ENCODE measurements at places on chromosomes 1 and 21.

- no peak for DNase-seq
These were observed 18.1 kb downstream of the USP48 start for GRCh38 chr1:21764615-21765423.

DNA sequence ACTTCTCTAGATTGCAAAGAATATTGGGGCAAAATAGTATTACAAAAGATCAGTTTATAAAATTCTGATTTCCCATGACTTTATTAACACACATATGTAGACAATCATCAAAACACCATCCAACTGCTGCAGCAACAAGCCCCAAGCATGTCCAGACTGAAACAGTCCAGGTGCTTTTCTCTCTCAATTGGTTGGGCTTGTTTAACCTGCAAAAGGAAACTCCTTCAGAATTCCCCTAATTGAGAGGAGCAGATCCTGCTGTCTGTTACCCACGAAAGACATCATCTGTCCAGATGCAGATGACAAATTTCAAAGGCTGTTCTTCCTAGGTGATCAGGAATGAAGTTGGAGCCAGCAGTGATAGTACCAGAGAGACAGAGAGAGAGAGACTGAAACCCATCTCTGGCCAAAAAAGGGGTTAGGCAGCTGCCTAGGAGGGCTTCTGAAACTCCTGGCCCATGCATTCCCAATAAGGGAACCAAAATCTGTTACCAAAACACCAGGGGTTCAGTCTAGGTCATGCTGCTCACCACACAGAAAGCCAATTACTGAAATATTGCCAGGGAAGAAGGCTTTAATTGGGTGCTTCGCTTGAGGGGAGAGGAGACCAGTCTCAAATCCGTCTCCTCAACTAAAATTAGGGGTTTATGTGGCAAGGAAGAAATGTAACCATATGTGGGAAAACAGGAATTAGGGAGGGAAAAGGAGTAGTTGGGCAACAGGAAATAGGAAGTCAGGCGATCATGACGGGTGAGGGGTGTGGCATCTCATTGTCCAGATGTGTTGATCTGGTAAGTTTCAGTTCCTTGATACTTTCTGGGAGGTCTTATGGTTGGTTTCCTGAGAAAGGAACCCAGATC is 34.7 kb upstream of the RGL1 start:
- no peak for DNase-seq

DNA sequence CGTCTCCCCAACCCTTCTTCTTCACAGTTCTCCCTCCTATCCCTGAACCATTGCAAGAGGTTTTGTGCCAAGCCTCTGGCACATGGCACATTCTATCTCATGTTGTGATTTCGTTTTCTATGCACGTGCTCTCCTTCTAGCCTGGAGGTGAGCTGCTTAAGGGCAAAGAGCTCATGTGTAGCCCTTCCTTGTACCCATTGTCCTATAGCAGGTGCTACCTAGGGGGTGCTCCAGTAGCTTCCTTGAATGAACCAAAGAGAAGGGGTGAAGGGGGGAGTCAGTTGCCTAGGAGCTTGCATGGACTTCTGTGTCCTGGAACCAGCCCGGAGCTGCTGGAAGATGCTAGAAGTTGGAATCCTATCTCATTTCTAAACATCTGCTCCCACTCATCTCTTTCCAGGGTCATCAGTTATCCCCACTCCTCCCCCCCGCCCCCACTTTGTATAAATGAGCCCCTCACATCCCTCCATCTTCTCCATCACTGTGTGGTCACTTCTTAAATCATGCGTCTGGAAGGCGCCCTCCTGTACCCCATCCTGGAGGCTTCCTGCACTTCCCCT is 535 bp upstream of the DISC1 start:
- no peak for DNase-seq

GRCh38 chr1:117669572-117669971 is 63.7 kb downstream of the TENT5C start:
- DNase-seq = no peak

- DNase-seq = no peak
These were observed 1.7 kb upstream of the AIRE start for GRCh38 chr21:44283948-44284347.

- no peak for DNase-seq
These were observed 57.5 kb upstream of the PAX7 start for GRCh38 chr1:18573170-18573569.

All from cortex of kidney (tissue), 1 donor.